ENCODE measurements at places on chromosomes 2 and 18.

- no peak for DNase-seq
Measured at GRCh38 chr2:64787019-64787365, 133.3 kb upstream of the SERTAD2 start.

- no peak for DNase-seq
Measured at GRCh38 chr2:134679294-134679693, 39.5 kb downstream of the TMEM163 start.

DNA sequence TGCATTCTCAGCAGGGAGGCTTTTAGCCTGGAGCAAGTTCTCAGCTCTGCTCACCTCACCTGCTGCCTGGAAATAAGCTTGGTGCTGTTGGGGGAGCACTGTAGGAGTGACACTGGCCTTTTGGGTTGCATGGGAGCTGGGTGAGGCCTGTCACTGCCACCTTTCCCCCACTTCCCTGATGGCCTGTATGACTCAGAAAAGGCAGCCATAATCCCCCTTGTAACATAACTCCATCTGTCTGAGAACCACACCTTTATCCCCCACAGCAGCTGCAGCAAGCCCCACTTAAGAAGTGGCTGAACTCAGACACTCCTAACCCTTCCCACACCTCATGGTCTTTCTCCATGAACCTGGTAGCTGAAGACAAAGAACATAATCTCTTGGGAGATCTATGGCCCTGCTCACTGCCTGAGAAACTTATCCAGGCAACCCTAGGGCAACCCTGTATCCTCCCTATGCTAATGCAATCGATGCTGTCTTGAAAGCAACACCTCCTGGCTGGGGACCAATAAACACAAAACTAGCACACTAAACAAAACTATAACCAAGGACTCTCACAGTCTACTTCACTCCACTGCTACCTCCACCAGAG lies 258.9 kb upstream of the OSR1 start:
- DNase-seq: no peak

DNA sequence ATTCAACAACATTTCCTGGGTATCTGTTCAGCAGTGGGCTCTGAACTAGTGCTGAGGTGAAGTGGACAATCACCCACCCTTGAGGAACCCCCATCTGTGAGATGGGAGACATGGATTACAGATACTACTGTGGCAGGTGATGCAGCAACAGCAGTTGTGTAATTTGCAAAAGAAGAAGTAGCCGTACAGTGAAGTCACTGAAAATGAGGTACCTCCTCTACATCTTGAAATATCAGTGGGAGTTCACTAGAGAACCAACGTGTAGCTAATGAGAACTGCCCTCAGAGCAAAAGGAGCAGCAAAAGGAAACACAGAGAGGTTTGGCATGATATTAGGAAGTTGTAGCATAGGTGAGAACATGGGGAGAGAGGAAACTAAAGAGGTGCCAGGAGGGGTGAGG lies 41.3 kb downstream of the VSNL1 start:
- DNase-seq: no peak

GRCh38 chr2:51976623-51977022 lies 944.7 kb upstream of the NRXN1 start:
- no peak for DNase-seq

DNA sequence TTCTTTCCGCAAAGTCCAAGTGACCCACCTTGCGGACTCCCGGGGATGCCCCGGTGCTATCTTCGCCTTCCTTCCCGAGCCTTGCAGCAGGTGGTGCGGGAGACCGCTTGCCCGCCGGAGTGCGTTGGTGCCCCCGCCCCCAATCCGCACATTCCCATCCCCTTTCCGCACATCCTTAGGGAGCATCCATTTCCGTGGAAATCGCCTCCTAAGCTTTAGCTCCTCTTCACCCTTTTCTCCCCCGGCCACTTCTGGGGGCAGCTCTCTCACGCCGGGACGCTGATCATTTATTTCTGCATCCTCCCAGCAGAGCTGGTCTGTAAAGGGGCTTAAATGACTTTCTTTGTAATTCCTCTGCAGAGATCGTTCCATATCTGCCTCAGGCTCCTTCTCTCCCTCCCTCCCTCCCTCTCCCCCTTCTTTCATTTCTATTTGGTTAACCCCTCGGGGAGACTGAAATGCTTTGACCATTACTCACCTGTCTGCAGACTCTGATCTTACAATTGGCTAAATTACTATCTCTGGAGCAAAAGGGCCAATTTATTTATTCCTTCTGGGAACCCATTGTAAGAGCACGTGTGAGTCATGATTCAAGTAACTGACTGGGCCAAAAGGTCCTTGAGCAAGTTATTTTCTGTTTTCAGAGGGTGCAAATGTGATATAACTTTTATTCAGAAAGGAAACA lies 1.3 kb upstream of the LYPD1 start:
- no peak for DNase-seq

DNA sequence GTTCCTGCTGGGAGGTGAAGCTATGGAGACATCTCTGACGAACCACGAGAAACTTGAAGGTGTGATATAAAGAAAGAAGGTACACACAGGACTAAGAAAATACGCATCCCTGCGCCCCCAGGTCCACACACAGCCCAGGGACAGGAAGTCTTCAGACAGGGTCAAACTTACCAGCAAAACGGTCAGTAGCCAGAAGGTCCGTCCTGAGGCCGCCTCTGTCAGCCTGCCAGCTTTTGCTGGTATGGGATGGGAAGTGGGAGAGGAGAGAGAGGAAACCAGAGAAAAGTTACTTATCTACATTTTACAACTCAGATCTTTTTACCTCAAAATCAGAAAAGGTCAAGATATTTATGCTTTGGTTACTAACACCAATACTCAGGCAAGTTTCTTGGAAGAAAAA lies 47.2 kb downstream of the HDLBP start:
- DNase-seq: no peak

DNA sequence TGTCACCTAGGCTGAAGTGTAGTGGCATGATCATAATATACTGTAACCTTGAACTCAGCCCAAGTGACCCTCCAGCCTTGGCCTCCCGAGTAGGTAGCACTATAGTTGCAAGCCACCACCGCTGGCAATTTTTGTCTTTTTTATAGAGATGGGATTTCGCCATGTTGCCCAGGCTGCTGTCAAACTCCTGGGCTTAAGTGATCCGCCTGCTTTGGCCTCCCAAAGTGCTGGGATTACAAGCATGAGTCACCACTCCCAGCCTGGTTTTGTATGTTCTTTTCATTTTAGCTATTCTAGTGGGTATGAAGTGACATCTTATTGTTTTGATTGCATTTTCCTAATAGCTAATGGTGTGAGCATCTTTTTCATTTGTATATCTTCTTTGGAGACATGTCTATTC lies 11.3 kb upstream of the EXOC6B start:
- no peak for DNase-seq

Measured in T-helper 22 cell (primary cell).